Head of caudate nucleus (tissue), 42 donors: ENCODE measurements at places on chromosomes 3 and 15.

DNA sequence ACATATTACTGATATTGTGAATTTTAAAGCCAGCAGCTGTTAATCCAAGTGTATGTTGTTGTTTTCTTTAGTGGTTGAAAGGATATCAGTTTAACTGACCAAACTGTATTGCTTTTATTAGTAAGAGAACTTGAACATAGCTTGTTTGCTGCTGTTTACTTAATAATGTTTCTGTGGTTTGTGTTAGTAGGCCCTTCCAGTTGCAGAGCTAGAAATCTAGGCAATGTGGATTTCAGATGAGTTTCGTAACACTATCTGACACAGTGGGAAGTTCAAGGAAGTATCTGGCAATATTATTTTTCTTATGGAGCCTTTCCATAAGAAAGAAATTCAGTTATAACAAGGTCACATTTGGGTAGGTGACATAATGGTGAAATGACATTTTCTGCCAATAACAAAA lies 18.5 kb downstream of the ZNF609 start:
- DNase-seq: no peak

DNA sequence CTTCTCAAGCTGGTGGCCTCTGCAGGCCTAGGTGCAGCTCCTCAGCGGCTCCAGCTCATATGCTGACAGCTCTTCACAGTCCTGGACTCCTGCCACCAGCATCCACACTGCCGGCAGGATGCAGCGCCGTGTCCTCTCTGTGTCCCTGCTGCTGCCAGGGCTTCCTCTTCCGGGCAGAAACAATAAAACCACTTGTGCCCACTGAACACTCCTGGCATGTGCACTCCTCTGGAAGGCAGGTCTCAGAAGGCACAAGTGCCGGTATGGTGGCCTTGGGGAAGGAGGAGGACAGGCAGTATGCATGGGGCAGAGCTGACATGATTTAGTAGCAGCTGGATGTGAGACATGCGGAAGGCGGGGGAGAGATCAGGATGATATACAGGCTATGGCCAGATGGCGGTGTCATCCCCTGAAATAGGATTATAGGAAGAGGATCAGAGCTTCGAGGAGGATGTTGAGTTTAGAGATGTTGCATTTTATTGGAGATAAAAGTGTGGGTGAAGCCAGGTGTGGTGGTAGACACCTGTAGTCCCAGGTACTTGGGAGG lies 7.5 kb upstream of the MAN2A2 start:
- peak; percentile 74 for DNase-seq

GRCh38 chr3:187002915-187003314 lies 72.6 kb downstream of the ST6GAL1 start:
- DNase-seq: no peak

- no peak for DNase-seq
These were observed 33.5 kb downstream of the IRAK2 start for GRCh38 chr3:10198226-10198625.

GRCh38 chr3:127815001-127815400 lies 7.3 kb downstream of the MGLL start:
- no peak for DNase-seq

DNA sequence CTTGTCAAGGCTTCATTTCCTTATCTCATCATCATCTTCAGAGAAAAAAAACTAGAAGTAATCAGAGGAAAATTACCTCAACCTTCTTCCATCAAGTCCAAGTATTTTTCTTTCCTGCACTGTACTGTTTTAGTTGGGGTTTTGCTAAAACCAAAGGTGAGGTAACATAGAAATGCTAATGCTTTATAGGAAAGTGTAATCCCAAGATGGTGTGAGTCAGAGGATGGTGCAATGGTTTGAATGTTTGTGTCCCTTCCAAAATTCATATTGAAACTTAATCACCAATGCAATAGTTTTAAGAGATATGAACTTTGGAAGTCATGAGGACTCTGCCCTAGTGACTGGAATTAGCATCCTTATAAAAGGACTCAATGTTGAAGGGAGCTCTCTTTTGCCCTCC lies 79.5 kb downstream of the KBTBD8 start:
- no peak for DNase-seq

DNA sequence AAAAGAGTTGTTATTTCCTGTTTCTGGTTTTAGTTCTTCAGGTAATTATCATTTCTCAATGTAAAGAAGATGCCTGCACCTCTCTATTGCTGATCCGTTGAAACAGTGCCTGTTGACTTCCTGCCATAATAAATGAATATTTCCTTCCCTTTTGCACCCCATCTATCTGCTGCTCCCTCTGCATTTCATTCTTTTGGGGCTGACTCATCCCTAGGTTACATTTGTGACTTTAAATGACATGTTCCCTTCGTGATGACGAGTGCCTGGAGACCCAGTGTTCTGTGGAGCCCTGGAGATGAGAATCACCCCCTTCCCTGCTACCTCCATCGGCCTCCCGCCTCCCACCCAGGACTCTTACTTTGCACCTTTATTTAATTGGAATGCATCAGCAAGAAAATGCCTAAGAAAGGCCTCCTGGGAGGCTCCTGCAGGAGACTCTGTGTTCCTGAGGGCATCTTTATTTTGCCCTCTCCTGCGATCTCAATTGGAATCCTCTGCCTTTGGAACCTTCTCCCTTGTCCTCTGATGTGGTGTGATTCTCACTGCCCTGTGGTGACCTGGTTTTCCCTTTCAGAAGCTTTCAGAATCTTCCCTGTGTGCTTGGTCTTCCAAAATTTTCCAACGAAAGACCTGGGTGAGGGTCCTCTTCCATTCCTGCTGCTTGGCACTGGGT lies 13.7 kb downstream of the LRRK1 start:
- DNase-seq: no peak

GRCh38 chr15:65828585-65828984 lies 36.5 kb upstream of the DENND4A start:
- no peak for DNase-seq

GRCh38 chr15:67766968-67767367 lies 58.3 kb upstream of the SKOR1 start:
- no peak for DNase-seq

DNA sequence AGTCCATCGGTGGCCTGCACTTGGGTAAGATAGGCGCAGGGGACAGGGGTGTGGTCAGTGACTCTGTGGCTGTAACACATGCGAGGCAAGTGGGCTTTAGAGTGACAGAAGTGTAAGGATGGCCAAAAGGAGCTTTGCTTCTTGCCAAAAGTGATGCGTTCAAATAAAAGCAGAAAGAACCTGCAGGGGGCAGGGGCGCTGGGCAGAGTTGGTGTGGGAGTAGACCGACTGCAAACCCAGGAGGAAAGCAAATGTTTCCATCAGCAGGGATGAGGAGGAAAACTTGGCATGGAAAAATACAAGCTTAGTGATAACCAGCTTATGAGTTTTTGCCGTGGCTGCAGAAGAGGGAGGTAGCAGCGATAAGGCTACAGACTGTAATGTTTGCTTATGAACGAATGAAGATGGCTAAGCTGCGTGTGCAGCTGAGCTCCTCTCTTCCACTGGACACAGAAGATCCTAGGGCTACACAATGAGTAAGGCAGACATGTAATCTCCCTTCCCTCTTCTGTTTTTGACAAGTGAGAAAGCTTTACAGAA lies 149.4 kb downstream of the WNT5A start:
- no peak for DNase-seq

DNA sequence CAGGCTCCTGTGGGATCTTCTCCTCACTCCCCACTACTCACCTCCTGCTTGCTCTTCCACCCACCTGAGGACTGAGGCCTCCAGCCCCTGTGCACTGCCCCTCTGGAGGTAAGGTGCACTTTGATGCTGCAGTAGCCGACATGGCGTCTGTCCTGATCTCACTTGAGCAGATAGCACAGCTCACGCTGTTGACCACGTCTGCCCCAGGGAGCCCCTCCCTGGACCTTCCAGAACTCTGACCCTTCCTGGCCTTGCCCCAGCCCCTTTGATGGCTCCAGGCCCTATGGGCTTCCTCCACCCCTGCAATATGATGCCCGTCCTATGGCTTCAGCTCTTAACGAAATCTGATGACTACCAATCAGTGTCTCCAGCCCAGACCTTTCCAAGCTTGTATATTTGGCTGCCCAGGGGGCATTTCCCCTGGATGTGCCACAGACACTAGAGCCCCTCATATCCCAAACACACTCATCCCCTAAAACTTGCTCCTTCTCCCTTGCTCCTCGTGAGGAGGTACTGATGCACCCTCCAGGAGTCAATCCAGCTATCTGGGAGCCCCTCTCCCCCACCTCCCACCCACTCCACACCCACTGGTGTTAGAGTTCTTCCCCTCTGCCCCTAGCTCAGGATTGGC lies 27.1 kb downstream of the KY start:
- no peak for DNase-seq

GRCh38 chr3:179158336-179159039 lies 10.3 kb downstream of the PIK3CA start:
- DNase-seq: no peak

GRCh38 chr15:65732698-65733097 lies 59.4 kb downstream of the DENND4A start:
- no peak for DNase-seq

GRCh38 chr15:27846722-27847395 lies 252.3 kb downstream of the OCA2 start:
- DNase-seq: no peak

DNA sequence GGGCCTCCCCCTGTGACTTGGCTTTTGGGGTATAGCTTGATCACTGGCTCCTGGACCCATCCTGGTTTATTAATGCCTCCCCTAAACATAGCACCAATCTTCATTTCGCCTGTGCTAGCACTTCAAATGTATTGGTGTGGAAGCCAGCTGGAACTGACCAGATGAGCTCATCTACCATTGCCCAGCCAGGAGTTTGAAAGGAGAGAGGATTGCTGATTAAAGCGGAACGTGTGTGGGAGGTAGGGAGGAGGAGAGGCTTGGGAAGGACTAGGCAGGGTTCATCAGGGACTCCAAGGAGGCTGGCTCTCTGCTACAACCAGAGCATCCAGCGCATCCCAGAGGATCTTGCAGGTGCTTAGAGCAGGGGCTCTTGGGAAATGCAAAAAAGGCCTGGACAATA lies 34.4 kb upstream of the TLE3 start:
- no peak for DNase-seq

- DNase-seq: no peak
These were observed 16.0 kb downstream of the CMSS1 start for GRCh38 chr3:99833617-99834205.

DNA sequence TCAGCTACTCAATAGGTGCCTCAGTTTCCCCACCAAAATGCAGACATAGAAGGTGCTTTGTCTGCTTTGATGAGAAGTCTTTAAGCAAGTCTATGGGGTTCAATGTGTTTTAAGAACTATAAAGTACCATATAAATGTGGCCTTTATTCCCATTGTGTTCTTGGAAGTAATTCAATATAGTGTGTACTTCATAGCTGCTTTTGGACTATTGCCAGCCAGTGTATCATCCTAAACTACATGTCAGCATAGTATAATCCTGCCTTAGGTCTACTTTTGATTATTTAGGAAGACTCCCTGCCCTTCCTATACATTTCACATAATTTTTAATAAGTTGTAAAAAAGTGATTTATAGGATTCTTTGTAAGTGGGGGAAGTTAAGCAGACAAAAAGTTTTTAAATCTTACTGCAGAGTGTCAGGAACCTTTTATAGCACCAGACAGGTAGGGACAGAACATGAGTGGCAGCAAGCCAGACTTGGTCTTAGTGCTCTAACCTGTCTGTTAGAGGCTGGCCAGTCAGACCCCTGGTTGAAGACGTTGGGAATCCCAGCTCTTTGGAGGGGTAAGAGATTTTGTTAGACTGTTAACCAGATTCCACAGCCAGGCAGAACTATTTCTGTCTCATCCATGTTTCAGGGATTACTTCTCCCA lies 48.4 kb downstream of the MLH1 start:
- no peak for DNase-seq

DNA sequence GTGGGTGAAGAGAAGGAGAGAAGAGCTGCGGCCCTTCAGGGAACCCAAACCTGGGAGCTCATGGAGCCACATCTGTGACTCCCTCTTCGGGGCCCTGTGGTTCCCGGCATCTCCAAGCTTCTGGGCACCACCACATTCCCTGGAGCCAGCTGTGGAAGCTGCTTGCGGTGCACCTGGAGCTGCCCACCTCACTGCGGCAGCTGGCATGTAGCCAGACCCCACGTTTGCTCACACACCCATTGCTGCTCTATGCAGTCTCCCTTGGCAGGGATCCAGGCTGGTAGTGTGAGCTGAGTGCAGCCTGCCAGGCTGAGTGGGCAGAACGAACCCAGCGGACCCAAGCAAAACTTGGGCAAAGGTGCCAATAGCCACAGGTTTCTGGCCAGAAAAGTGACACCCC lies 16.8 kb upstream of the PLA2G4E start:
- DNase-seq: no peak

- peak; percentile 80 for DNase-seq
These were observed 104.8 kb downstream of the ETFA start for GRCh38 chr15:76206325-76206976.

- DNase-seq: no peak
These were observed 119.4 kb upstream of the SAMMSON start for GRCh38 chr3:69880069-69880640.

- DNase-seq: no peak
These were observed 15.9 kb downstream of the LMCD1 start for GRCh38 chr3:8517487-8517886.

DNA sequence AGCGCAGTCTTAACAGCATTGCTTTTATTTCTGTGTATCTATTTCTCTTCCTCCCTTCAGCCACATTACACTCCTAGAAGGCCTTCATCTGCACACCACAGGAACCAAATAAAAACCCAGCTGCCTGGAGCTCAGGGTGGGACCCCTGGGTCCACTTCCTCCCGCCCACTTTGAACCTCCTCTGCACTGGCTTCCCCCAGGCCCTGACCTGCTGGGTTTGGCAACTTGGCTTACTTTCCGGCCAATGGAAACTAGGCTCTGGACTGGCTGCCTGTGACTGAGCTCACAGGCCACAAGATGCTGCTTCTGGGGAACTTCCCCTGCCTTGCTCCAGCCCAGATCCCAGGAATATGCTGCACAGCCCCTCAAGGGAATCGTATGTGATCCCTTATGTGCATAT lies 89.8 kb downstream of the SEMA5B start:
- no peak for DNase-seq

GRCh38 chr3:125367403-125368230 lies 7.5 kb downstream of the ZNF148 start:
- DNase-seq: no peak

DNA sequence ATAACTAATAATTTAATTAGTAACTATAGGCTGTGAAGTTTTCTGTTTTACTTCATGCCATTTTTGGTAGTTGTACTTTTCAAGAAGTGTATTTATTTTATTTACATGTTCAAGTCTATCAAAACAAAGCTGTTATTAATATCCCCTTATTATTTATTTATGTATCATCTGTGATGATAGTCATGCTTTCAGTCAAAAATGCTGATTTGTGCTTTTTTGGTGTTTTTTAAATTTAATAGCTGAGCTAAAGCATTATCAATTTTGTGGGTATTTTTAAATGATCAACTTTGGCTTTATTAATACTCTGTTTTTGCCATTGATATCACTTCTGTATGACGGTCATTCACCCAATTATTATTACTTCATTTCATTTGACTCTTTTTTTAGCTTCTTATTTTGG lies 1229.2 kb upstream of the CADM2 start:
- DNase-seq: no peak

DNA sequence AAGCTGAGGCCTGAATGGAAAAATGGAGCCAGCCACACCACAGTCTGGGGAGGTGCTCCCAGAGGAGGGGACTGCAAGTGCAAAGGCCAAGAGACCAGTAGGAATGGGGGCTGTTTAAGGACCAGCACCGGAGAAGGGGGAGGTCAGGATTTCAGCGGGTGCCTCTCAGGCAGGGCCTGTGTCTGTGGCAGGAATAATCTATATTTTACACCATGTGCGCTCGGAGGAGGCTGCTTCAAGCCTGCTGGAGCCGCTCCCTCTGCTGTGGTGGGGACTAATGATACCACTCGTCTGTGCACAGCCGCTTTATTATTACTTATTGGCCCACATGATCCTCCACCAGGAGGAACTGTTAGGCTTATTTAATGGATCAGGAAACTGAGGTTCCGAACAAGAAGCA lies 45.3 kb downstream of the TPRA1 start:
- DNase-seq: no peak
